ENCODE measurements at places on chromosomes 5 and 9.

DNA sequence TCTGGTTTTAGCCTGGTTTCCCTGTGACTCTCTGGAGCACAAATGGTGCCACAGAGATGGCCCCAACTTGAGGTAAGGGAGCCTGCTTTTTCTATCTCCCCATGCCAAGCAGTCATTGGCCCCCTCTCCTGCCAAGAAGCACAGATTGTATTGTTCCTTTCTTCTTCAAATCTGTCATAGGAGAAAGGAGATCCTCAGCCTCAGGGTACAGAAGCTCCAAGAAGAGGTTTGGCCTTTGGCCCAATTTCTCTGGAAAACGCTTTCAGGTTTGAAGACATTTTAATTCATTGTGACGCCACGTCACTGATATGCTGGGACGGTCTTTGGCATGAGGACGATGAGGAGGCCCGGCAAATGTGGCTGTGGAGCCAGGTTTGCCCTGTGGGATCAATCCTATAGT, 29.2 kb upstream of the PANK3 start:
- no peak for ATAC-seq

DNA sequence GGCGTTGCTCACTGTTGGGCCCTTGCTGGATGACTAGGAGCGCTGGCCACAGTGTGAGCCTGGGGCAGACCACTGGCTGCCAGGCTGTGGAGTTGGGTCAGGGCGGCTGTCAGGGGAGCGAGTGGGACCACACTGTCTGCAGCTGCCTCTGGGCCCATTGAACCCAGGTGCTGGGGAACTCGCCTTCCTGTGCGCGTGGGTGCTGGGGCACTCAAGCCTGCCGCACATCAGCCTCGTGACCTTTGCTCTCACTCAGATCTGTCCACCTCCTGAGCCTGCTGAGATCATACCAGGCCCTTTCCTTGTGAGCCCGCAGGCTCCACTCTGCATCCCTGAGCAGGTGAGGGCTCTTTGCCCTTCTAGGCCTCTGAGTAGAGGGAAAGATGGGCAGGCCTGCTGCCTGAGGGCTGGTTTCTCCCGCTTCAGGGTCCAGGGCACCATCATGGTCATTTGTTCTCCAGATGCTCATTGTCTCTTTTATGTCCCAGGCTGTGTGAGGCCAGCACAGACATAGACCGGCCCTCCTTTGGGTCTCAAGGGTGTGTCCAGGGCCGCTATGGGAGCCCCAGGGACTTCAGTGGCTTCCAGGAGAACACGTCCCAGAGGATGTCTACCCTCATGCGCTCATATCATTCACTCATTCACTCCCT, 26.5 kb downstream of the WNK2 start:
- no peak for ATAC-seq

- ATAC-seq: no peak
These were observed 81.6 kb upstream of the MRPS30 start for GRCh38 chr5:44727100-44727499.

DNA sequence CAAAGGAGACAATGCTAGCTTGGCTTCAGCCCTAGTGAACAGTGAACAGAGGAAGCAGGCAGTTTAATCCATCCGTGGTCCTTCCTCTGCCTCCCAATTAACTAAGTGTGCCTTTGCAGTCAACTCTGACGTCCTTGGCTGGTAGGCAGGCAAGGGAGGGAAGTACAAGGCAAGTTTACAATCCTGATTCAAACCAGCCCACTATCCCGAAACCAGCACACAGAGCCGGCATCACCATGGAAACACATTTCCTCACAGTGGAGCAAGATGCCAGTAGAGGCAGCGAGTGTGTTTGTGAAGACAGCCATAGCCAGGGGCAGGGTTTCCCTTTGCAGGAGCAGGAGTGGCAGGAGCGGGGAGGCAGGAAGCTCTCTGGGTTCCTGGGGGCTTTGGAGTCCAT, 73.9 kb downstream of the GOLPH3 start:
- no peak for ATAC-seq

DNA sequence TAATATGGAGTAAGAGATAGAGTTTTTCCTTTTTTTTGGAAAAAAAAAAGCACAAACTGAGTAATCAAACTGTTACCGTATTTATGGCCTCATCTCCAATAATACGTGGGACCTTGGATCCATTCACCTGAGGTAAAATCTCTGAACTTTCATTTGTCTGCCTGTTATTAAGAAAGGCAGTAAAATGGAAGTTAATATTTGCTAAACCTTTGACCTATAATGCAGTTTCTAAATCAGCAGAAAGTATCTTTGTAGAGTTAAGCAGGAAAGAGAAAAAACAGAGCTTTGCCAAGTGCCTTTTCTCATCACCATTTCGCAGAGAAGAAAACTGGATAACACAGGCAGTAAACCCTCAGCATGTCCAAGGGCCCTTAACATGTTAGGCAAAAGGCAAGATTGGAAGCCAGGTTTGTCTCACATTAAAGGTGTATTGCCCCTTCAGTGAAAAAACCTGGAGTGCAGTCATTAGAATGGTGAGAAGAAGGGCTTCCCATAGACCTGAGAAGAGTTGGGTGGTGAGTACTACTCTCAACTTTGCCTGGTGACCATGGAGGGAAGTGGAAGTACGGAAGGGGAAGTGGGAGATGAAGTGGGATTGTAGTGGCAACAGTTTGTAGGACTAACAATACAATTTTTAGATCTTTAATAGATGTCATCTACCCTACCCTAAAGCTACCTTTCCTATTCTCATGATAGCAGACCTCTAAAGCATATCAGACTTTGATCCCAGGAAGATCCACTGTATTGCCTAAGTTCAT, 65.4 kb upstream of the GRAMD2B start:
- ATAC-seq: no peak

DNA sequence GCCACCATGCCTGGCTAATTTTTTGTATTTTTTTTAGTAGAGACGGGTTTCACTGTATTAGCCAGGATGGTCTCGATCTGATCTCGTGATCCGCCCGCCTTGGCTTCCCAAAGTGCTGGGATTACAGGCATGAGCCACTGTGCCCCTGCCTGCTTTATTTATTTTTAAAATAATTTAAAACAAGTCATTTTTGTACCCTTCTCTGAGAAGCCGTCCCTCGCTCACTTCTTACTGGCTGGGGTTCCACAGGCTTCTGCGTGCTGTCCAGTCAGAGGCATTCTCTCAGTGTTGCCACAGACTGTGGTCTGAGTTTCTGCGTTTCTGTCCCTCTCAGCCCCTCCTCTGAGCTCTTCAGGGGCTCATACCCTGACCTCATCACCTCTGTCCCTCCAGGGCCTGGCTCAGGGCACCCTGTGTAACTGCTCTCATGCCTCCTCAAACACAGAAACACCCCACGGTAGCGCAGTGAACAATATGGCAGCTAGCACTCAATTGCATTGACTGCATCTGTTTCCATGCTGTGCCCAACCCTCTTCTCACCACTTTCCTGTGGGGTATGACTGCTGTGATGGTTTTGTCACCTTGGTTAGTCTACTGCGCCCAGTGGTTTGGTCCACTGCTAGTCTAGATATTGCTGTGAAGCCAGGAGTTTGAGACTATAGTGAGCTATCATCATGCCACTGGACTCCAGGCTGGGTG, 44.3 kb upstream of the SH3PXD2B start:
- no peak for ATAC-seq

Data from activated CD4-positive, CD25-positive, alpha-beta regulatory T cell treated with anti-CD3 and anti-CD28 coated beads, Interleukin-2, amount 50 U/mL, for 24 hours (primary cell).